ENCODE measurements at places on chromosomes 7 and 10.

DNA sequence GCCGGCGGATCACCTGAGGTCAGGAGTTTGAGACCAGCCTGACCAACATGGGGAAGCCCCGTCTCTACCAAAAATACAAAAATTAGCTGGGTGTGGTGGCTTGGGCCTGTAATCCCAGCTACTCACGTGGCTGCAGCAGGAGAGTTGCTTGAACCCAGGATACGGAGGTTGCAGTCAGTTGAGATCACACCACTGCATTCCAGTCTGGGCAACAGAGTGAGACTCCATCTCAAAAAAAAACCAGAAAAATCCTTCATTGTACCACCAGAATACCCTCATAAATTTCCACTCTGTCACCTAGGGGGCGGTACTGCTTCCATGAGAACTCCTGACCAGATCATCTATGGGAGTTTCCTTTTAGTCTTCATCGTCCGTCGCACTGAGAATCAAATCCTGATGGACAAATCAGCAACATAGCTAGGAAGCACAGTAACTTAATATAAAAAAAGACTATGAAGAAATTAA, 225.8 kb upstream of the KLF14 start:
- DNase-seq = peak; percentile 41

DNA sequence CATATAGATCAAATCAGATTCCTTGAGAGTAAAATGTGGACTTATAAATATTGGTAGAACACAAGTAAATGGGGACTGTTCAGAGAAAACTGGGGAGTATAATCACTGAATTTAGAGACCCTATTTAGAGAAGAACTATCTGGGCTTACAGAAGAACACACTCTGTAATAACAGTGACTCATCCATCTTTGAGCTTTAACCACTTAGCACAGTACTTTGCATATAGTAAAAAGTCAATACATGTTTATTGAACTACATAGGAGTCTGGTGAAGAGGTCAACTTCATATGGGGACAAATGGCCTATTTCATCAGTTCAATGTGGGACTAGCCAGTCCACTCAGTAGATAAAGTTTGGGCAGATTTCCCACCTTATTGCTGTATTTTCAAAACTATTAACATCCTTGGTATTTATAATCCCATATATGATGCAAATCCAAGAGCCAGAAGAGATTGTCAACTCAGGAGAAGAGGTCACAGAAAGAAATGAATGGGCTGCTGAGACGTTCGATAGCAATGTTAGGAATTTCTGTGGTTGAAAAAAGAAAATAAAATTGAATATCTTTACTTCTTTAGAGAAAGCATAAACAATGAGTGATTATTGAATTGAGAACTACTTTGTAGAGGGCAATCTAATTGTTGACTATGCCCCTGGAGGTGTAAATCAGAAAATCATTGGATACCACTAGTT, 119.3 kb upstream of the CACNA2D1 start:
- DNase-seq = no peak

GRCh38 chr10:128280271-128280670, 154.0 kb upstream of the MKI67 start:
- no peak for DNase-seq

DNA sequence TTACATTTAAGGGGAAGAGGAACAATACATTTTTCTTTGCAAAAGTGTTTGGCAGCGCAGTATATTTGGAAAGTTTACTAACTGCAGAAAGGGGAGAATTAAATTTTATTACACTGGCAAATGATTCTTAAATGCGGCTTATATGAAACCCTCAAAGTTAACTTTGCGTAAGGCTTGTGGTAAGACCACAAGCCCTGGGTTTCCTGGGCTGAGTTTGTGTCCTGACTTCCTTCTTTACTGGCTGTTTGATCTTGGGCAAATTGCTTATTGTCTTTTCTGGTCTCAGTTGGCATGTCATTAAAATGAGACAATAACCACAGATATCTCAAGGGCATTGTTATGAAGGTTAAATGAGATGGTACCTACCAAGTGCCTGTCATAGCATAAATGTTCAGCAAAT, 106.8 kb downstream of the GLRX3 start:
- DNase-seq = no peak

DNA sequence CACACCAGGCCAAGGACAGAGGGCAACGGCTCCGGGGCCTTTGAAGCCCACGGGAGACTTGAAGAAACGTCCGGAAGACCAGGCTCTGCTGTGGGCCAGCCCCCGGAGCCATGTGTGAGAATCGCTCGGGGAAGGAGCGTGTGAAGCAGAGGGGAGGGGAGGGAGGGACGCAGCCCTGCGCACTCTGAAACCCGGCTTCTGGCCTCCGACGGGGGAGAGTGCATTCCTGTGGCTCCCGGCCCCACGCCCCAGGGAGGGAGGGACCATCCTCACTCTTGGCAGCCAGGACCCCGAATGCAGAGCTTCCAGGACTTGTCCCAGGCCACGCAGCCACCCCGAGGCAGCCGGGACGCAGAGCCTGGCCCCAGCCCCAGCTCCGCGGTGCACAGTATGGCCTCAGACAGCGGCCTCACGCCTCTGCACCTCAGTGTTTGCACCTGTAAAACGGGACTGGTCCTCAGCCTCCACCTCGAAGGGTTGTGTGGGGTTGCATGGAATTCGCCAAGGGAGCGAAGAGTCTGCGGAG, 67.4 kb downstream of the PDGFA start:
- no peak for DNase-seq

- DNase-seq = no peak
Observed at GRCh38 chr10:106566873-106567272, 597.6 kb downstream of the SORCS1 start.
